Activated T-helper 1 cell treated with anti-CD3 and anti-CD28 coated beads, Interleukin-2, amount 50 U/mL, for 16 hours (primary cell): ENCODE measurements at places on chromosomes 3 and 15.

- no peak for DNase-seq
These were observed 74.3 kb upstream of the ARPP21 start for GRCh38 chr3:35565048-35565447.

DNA sequence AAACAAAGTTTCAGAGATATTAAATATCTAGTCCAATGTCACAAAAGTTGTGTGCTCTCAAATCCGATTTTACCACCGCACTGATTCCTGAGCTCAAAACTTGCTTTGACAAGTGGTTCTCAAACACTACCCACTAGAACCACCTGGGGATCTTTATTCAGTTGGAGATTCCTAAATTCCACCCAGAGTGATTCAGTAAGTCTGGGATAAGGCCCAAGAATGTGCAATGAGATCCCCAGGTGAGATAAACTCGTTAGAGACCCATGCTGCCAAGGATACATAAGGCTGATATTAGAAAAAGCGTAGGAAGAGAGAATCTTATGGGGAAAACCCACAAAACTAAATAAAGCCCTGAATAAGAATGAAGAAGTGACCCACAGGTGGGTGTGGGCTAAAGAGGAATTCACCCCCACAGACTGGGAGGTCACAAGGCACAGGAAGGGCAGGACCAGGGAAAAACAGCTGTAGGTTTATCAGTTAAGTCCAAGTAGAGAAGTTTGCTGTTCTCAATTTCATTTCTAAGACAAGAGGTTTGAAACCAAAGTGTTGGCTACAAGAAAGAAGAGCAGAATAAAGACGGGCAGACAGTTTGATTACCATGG is 11.5 kb upstream of the RPS17 start:
- DNase-seq = no peak

DNA sequence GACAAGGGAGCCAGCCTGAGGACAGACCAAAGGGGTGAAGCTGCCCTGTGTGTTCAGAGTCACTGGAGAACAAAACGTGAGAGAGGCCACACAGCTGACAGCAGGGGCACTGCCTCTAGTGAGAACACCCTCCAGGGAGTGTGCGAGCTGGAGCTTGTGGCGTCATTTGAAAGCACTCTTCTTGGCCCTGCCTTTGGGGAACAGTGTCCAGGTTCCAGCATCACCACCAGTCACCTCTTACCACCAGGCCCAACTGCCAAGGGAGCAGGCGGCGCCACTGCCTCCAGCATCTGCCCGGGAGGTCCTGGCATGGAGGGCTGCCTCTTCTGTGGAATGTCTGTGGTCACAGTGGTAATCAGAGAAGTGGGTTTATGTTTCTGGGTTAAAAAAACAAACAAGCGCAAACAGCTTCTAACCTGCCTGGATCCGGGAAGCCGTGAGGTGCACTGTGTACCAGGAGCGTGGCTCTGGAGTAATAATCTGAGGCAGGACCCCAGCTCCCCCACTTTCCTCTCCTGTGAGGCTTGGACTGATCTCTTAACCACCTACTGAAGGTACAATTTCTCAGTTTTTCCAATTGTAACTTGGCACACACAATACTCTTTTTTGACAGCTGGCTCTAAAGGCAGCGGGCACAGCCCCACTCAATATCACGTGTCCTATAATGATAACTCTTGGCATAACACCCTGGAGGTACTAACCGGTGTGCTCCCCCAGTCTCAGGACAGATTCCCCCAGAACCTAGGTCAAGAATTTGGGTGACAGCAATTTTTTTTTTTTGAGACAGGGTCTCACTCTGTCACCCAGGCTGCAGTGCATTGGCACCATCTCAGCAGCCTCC is 32.2 kb upstream of the CDCP1 start:
- no peak for DNase-seq

GRCh38 chr3:61666615-61667330 is 105.4 kb downstream of the PTPRG start:
- DNase-seq = no peak
